RWPE1 (cell line): ENCODE measurements at places on chromosomes 11 and 22.
A peak's percentile ranks its signal among the peaks of the same experiment; 100 is the strongest.

DNA sequence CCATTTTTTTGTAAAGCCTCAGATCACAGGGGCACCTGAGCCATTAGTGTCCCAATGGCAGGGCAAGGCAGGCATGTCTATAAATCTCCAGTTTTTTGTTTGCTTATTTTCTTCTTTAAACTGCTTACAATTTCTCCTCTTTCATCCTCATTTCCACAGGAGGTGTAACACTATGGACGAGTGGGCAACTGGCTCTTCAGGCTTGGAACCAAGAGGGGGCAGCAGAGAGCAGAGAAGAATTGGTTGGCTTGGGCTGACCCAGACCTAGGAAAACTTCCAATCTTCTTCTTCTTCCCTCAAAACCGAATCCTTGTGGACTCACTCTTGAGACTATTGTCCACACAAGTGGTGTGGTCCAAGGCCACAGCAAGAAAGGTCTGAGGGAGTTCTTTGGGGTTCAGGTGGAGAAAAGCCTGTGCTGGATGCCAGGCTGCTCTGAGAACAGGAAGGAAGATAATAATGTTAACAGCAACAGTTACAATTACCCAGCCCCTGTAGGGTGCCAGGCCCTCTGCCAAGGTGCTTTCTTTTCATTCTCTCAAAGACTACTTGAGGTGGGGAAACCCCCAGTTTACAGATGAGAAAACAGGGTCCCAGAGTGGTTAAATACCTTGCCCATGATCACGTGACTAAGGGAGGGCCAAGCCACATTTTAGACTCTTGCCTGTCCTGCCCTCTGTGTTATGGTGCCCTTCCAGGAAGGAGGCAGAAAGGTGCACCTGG lies 70.7 kb upstream of the E2F8 start:
- peak; percentile 49 for DNase-seq

GRCh38 chr11:20156280-20156875 lies 3.9 kb downstream of the DBX1 start:
- DNase-seq: no peak

GRCh38 chr11:19365743-19366410 lies 125.1 kb upstream of the E2F8 start:
- DNase-seq: no peak

DNA sequence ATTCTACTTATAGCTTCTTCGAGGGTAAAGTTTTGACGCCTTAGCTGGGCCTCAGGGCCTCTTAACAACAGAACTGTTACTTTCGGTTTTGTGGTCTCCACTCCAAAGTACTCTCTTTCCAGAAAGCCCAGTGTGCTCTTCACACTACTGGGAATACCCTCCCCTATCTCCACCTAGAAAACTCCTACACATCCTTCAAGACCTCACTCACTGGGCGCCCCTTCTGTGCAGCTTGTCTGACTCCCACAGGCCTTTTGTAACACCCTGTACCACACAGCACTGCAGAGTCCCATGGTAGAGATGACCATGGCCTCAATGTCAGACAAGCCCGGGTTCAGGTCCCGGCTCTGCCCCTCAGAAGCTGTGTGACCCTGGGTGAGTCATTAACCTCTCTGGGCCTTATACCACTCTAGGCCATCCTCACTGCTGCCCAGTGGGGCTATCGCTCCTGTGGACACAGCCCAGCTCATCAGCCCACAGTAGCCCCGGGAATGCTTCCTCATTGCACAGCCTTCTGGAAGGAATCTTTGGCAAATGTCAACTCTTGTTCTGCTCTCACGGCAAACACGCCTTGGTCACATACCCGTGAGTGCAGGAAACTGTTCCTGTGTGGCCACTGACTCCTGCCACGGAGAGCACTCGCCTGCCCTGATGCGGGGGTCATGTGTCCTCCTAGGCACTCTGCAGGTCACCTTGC lies 51.4 kb downstream of the SHISAL1 start:
- no peak for DNase-seq

- DNase-seq: no peak
Measured at GRCh38 chr11:98798333-98798732, 222.4 kb upstream of the CNTN5 start.

DNA sequence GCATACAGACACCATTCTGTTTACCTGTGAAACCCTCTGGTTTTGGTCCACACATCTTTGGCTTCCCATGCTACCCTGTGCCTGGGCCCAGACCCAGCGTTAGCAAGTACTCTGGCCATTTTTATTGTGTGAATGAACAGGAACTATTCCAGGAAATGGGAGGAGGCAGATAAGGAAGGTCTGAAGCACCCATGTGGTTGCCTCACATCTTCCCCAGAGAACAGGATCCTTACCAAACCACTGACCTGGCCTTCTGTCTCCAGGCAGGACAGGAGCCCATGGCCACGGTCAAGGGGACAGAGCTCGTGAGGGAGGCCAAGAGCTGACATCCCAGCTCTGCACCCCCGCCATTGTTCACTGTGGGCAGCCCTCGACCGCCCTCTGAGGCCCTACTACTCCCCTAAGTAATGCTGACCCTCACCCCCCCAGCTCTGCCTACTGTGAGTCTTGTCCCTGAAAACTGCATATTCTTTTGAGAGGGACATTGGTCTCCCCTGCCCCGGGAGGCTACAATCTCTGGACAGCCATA lies 97.7 kb upstream of the TP53I11 start:
- no peak for DNase-seq

- no peak for DNase-seq
Measured at GRCh38 chr11:45543081-45543480, 122.3 kb downstream of the CHST1 start.

GRCh38 chr11:72724021-72724551 lies 28.1 kb downstream of the ARAP1 start:
- no peak for DNase-seq

- DNase-seq: no peak
Measured at GRCh38 chr11:60912851-60913528, 968 bp upstream of the TMEM109 start.

DNA sequence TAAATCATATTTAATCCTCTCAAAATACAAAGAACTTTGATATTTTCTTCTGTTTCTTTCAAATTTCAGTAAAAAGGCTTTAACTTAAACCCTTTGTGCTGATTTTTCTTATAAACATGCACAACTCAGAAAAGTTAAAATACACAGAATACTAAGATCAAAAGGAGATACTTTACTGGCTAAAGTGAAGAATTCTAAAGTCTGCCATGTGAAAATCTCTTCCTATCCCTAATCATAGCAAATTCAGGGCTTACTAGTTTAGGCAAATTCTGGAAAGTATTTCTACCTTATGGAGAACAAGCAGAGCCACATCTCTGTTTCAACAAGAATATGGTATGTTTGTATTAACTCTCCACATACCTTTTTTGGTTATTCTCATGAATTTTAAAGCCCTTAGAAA lies 96.6 kb downstream of the PGR start:
- DNase-seq: no peak

- DNase-seq: no peak
Measured at GRCh38 chr22:31610611-31611010, 51.4 kb downstream of the PISD start.

DNA sequence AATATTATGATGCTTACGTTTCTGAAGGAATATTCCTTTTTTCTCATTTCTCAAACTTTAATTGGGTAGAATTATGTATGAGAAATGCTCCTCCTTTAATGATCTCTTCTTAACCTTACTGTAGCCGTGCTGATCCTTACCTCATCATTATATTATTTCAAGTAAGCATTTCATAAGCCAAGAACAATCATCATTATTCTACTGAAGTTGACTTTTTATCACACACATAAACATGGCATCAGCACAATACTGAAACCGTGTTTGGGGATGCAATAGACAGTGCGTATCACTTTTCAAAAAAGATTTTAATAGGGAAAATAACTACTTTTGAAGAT lies 162.8 kb downstream of the ARHGAP42 start:
- no peak for DNase-seq

DNA sequence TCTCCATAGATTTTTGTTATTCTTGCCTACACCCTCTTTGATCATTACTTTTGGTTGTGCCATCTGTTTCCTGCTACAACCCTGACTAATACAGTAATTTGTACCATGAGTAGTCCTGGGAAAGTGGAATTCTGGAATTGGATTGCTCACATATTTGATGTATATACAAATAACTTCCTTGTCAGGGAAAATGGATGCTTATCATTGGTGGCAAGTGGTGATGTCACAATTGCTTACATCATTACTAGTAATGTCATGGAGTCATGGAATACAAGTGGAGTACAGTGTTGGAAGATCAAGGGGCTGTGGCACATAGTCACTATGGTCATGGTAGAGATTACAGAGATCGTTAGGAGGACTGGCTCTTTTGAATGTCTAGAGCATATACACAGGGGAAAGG lies 24.4 kb downstream of the AASDHPPT start:
- no peak for DNase-seq

- DNase-seq: no peak
Measured at GRCh38 chr11:121291319-121291718, 1.3 kb upstream of the SC5D start.

- peak; percentile 63 for DNase-seq
Measured at GRCh38 chr11:92941676-92942571, 27.5 kb upstream of the MTNR1B start.

DNA sequence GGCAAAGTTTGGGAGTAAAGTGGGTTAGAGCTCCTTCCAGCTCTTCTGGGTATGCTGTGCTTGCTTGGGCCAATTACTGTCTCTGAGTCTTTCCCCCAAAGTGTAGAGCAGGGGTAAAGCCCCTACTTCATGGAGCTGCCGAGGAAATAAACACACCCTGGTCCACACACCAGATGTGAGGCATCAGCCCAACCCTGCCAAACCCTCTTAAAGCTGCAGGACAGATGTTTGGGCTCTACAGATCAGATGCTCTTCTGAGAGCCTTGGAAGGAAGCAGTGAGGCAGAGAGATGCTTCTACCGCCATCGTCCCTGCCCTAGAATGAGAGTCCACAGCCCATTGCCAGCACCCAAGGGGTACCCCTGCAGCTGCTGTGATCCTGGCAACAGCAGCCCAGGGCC lies 64.7 kb downstream of the ELFN2 start:
- DNase-seq: no peak

GRCh38 chr11:36945384-36945783 lies 347.3 kb upstream of the RAG2 start:
- peak; percentile 11 for DNase-seq

GRCh38 chr11:14934641-14935351 lies 37.4 kb downstream of the CALCA start:
- DNase-seq: no peak
